ENCODE measurements at places on chromosomes 5 and 9. TPM values are rescaled to one million over a fixed set of nuclear protein-coding genes. Genes with fewer than 3 reads are reported as not detected.

DNA sequence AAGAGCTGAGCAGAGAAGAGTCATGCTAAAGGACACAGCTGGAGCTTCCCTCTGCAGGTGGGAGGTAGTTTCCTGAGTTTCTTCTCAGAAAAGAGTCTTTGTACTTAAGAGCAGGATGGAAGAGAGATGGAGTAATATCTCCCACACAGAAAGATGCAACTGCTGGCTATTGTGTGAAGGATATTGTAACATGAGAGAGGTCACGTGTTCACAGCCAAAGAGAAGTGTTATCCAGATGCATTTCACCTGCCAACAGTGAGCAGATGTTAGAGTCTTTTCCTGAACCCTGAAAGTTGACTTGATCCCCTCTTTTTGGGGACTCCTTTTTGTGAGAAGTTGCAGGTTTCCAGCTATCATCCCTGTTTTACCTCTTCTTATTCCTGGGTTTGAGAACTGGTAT is 14.0 kb upstream of the TRIO start:
- H3K36me3 ChIP-seq = no peaks in the 10 kb centered on the region
- DNase-seq = no peak
- no peak overlapping the region for H3K27ac ChIP-seq
- no peaks in the 10 kb centered on the region for H3K4me1 ChIP-seq
- H3K27me3 ChIP-seq = no peaks in the 10 kb centered on the region
- H3K4me3 ChIP-seq = no peak overlapping the region

DNA sequence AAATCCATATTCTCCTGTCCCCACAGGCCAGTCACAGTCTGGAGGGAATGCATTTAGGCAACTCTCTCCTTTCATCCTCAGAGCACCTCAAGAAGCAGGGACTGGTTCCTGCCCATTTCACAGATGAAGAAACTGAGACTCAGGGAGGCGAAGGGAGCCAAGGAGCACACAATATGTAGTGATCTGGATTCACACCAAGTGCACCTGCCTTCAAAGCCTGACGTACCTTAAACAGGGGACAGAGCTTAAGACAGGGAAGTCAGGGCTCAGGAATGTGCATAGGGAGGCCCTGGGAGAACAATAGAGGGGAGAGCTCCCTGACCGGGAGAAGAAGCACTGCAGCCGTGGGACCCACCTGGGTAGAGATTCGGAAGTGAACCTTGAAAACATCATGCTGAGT is 83.0 kb downstream of the GABBR2 start:
- H3K4me1 ChIP-seq = no peaks in the 10 kb centered on the region
- no peaks in the 10 kb centered on the region for H3K36me3 ChIP-seq
- peaks cover 7% of the 10 kb centered on the region for H3K27me3 ChIP-seq
- DNase-seq = no peak
- no peak overlapping the region for H3K27ac ChIP-seq

GRCh38 chr9:121699571-121700164 is 48.2 kb downstream of the DAB2IP start:
- no peak overlapping the region for H3K27ac ChIP-seq
- no peaks in the 10 kb centered on the region for H3K4me1 ChIP-seq
- H3K27me3 ChIP-seq = peaks cover 21% of the 10 kb centered on the region

DNA sequence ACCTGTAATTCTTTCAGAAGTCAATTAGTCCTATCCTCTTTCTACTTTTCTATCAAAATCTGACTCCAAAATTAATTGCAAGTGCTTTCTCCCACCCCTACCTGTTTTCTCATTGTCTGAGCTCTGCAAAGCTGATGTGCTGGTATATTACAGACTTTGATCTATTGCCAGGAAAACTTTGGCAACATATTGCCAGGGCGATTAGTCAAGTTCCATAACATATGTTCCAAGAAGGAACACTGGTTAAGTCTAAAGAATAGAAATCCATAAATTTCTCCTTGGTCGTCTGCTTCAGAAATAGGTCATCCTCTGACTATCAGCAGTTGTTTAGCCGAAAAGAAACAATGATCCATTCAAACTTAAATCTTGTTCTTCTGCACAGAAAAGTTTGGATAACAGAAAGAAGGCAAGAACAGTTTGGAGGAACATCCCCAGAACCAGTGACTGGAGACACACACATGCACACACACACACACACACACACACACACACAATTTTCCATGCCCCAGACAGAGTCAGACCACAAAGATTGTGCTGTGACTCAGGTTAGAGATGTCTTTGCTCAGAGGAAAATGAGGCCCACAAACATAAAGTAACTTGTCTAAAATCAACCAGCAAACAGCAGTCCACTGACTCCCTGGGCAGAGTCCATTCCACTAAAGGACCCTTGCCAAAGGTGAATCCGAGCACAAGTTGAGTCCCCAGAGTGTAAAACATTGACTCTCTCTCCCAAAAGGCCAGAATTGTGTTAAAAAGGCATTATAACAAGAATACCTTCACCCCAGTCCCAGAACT is 202.1 kb downstream of the DEPDC1B start:
- peaks cover 17% of the 10 kb centered on the region for H3K4me1 ChIP-seq
- no peak overlapping the region for H3K4me3 ChIP-seq
- no peak overlapping the region for H3K27ac ChIP-seq
- no peaks in the 10 kb centered on the region for H3K36me3 ChIP-seq
- no peaks in the 10 kb centered on the region for H3K27me3 ChIP-seq
- no peak for DNase-seq

DNA sequence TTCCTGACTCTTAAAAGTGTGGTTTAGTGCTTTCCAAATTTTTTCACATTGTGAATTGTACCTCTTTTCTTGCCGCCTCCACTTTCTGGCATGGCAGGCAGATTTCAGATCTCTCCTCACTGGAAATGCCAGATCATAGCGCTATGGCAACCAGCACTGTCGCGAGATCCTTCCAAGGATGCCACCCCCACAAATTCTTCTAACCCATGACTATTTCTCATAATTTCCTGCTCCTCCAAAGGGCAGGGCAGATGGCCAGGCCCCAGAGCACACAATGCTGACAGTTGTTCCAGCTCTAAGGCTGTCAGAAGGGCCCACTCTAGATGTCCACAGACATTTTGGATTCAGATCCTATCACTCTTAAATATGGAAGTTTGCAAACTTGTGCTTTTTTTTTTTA is 446.2 kb upstream of the RIOK2 start:
- H3K27ac ChIP-seq = no peak overlapping the region
- no peaks in the 10 kb centered on the region for H3K4me1 ChIP-seq
- H3K4me3 ChIP-seq = no peak overlapping the region
- DNase-seq = no peak
- no peaks in the 10 kb centered on the region for H3K36me3 ChIP-seq
- no peaks in the 10 kb centered on the region for H3K27me3 ChIP-seq

DNA sequence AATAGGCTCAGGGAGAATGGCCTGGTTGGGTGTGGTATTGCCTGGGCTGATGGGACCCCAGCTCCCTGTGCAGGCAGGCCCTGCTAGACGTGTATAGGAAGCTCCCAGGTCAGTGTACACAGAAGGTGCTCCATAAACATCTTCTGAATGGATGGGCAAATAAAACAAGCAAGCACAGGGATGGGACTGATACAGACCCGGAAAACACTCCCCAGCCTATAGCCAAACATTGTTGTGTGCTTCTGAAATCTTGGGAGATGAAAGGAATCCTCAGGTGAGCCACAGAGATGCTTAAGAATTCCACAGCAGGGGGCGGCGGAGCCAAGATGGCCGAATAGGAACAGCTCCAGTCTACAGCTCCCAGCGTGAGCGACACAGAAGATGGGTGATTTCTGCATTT is 151.8 kb downstream of the ENTREP1 start:
- DNase-seq = no peak
- no peaks in the 10 kb centered on the region for H3K27me3 ChIP-seq
- H3K27ac ChIP-seq = no peak overlapping the region
- no peaks in the 10 kb centered on the region for H3K36me3 ChIP-seq

- no peak overlapping the region for H3K4me3 ChIP-seq
- H3K27me3 ChIP-seq = no peaks in the 10 kb centered on the region
- no peaks in the 10 kb centered on the region for H3K36me3 ChIP-seq
- peaks cover 55% of the 10 kb centered on the region for H3K4me1 ChIP-seq
- no peak for DNase-seq
Observed at GRCh38 chr5:151719228-151720000, 32.7 kb upstream of the SPARC start.

DNA sequence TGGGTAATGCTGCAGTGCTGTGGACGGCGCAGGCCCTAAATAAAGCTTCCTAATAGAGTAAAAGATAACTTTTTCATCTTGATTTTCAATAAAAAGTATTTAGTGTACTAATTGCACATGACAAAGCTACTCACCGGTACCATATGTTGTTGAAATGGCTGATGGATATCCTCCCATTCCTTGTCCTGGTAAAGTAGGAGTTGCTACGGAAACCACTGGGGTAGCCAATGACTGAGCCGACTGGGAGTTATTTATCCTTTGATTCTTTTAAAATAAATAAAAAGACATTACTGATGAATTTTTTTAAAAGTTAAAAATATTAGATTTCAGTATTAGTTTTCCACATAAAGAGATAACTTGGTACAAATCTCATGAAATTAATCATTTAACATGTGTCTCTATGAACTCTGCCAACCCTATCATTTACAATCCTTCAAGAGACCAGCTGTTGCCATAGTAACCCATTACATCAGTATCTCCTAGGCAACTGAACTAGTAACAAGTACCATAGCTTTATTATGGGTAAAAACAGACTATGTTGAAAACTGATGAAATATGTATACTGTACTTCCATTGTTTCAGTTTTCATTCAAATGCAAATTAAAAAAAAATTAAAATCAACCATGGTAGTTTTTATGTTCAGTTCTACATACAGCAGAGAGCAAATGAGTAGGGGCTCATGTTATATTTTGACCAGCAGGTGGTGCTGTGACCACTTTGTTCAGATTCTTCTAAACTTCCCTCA is 153.7 kb downstream of the MEF2C start:
- no peaks in the 10 kb centered on the region for H3K27me3 ChIP-seq
- H3K36me3 ChIP-seq = peaks cover 25% of the 10 kb centered on the region
- H3K4me1 ChIP-seq = peaks cover 34% of the 10 kb centered on the region
- H3K27ac ChIP-seq = no peak overlapping the region

DNA sequence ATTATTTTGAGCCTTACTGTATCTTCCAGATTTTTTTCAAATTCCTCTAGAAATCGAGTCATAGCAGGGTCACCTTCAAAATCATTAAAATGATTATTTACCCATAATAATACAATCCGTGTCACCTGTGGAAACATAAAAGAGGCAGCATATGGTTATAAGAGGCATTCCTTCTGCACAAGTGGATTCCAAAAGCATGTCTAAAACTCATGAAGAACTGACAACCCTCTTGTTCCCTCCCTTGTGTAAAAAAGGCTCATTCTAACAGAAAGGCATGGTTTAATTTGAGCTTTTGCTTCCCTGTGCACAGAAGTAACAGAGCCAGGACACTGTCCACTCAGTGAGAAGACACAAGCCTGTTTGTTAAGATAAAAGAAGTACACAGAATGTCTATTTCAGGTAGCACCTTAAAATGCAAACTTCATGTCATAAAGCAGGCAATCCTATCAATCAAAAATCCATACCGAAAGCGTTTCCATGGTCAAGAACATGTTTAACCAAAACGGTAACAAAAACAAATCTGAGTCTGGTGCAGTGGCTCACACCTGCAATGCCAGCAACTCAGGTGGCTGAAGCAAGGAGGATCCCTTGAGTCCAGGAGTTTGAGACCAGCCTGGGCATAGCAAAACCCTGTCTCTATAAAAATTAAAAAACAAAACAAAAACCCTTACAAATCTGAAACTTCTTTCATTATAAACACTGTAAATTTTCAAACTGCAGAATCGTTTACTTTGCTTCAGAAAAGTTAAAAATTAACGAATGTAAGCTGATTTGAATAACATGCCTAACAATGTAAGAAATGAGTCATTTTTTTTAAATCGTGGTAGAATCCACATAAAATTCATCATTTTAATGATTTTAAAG is 139.3 kb downstream of the RAPGEF6 start:
- peaks cover 18% of the 10 kb centered on the region for H3K36me3 ChIP-seq
- no peak overlapping the region for H3K4me3 ChIP-seq
- no peaks in the 10 kb centered on the region for H3K27me3 ChIP-seq
- peaks cover 9% of the 10 kb centered on the region for H3K4me1 ChIP-seq

DNA sequence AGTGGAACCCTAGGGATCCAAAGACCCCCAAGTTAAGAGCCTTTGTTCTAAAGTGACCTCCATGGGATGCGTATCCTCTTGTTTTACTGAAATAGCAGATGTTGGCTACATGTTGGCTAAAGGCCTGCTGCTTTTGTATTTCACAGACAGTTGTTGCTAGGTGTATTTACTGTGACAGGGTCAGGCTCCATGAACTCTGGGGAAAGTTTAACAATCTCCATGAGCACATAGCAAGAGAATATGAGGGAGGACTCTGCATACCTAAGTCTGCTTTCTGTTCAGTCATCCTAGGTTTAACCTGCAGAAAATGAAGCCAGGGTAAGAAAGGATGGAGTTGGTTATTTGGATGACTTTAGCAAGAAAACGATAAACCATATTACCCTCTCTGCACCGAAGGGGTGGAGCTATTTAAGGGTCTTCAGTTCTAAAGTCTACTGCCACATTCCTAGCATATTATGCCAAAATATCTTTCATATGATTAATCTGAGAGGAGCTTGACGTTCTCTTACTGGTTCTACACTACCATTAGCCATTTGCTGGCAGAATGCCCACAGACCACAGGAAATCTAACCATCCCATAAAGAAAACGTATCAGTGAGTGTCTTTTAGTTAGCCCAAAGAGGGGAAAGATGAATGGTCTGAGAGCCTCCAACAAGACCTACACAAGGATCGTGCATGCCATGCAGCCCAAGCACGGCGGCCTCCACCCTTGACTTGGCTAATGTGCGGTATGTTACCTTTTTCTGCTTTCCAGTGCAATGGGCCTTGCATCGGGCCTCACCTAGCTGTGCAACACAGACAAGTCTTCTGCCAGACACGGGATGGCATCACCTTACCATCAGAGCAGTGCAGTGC is 127.8 kb downstream of the SAXO1 start:
- no peaks in the 10 kb centered on the region for H3K4me1 ChIP-seq
- DNase-seq = no peak
- no peaks in the 10 kb centered on the region for H3K27me3 ChIP-seq
- no peak overlapping the region for H3K27ac ChIP-seq

DNA sequence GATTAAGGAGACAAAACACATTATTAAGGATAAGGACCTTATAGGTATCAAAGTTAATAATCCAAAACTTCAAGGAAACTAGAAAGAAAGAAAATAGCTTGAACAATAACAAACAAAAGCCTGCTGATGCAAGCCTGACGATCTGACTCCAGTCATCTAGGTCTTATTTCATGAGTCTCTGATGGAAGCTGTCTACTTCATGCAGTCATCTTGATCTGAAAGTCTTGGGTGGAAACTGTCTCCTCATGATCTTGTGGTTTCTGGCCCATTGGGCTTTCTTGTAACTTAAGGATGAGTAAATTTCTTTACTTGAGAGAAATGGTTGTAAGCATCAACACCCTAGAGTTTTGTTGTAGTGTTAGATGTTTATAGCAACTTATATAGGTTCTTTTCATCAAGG is 20.6 kb upstream of the PSIP1 start:
- H3K36me3 ChIP-seq = no peaks in the 10 kb centered on the region
- no peak for DNase-seq
- H3K4me1 ChIP-seq = peaks cover 25% of the 10 kb centered on the region

GRCh38 chr9:91934654-91935053 is 15.4 kb downstream of the ROR2 start:
- H3K36me3 ChIP-seq = no peaks in the 10 kb centered on the region
- no peak for DNase-seq

- H3K4me1 ChIP-seq = no peaks in the 10 kb centered on the region
- no peak overlapping the region for H3K27ac ChIP-seq
- H3K27me3 ChIP-seq = no peaks in the 10 kb centered on the region
- no peak for DNase-seq
- H3K36me3 ChIP-seq = no peaks in the 10 kb centered on the region
- no peak overlapping the region for H3K4me3 ChIP-seq
Observed at GRCh38 chr5:152185547-152186245, 219.4 kb downstream of the NMUR2 start.

The BASP1 gene
- 190 TPM for total RNA-seq

The PCDHA13 gene
- total RNA-seq = not detected

The SH3PXD2B gene
- 1.6 TPM for total RNA-seq

The TRPM3 gene
- not detected for total RNA-seq

All from GM12878 (cell line).